Midbrain (tissue), 1 donor: ENCODE measurements at places on chromosomes 5 and 9.
A peak's percentile ranks its signal among the peaks of the same experiment; 100 is the strongest.

GRCh38 chr9:2157277-2158110 lies 142.3 kb downstream of the SMARCA2 start:
- peak; percentile 52 for DNase-seq

DNA sequence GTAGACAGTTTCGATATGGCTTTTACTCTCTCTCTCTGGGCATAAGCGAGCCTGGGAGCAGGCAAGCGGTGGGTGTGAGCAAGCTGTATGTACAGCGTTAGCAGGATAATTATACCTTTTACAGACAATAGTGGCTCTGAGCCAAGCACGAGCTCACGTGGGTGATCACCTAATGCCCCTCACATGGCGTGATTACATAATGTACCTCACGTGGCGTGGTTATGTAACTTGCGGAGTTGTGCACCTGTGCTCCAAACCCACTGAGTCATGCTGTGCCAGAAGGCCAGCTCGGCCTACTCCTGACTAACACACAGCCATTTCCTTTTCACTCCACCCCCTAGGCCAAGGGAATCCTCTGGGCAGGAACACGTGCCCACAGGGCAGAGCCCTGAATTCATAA lies 797.2 kb downstream of the EFNA5 start:
- no peak for DNase-seq

GRCh38 chr5:90248640-90249039 lies 160.9 kb downstream of the CETN3 start:
- DNase-seq = no peak

DNA sequence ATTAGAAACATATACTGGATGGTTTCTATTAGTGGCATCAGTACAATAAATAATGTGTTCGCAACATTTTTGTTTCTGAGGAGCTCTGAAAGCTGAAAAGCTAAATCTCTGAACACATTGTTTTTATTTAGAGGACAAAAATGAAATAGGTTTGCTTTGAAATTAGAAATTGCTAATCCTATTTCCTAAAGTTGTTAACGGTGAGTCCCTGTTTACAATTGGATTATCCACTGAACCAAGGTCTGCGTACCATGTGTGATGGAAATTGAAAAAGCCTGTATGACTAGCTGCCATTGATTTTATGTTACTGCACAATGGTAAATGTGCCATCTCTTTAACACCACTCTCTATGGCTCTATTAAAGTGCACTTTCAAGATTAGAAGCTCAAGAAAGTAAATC lies 297.7 kb upstream of the NUDT12 start:
- no peak for DNase-seq

DNA sequence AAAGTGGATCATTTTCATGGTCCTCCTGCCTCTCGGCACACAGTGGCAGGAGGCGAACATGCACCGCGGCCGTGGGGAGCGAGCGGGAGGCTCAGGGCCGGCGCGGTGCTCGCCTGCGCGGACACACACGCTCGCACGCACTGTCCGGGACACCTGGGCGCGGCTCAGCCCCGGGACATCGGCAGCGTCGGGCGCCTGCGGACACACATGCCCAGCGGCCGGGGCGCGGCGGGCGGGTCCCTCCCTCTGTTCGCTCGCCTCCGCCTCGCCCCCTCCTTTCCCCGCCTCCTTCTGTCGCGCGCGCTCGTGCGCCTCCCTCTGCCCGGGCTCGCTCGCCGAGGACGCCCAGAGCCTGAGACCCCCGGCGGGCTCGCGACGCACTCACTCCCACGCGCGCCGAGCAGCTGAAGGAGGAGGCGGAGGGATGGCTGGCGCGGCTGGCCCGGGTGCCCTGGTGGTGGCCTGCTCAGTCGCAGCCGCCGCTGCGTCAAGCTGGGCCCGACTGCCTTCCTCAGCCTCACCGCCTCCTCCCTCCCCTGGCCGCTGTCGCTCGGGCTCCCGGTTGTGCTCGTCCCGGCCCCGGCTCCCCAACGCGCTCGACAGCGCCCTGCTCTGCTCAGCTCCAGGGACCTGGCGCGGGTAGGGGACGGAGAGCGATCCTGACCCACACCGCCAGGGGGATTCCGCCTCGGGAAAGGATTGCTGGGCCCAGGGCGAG lies at the start of gene FRMD3:
TSS of gene FRMD3 (minus strand) at position 230 of the 718 bp plus-strand sequence. CDS start at position 60, 170 bp downstream.
- peak; percentile 28 for DNase-seq

DNA sequence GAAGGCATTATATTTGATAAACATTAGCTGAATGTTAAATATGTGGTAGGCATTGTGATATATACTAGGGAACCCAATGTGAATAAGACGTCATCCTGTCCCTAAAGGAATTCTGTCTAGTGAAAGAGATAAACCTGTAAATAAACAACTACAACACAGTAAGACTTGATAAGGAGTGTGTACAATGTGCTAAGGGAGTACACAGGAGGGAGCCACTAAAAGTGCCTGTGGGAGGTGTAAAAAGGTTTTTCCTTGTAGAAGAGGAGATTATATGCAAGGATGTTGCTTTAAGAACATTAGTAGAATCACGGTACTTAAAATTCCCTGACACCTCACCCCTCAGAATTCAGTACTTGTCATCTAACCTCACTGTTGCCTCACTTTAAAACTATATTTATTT lies 91.7 kb downstream of the KIAA0825 start:
- no peak for DNase-seq

DNA sequence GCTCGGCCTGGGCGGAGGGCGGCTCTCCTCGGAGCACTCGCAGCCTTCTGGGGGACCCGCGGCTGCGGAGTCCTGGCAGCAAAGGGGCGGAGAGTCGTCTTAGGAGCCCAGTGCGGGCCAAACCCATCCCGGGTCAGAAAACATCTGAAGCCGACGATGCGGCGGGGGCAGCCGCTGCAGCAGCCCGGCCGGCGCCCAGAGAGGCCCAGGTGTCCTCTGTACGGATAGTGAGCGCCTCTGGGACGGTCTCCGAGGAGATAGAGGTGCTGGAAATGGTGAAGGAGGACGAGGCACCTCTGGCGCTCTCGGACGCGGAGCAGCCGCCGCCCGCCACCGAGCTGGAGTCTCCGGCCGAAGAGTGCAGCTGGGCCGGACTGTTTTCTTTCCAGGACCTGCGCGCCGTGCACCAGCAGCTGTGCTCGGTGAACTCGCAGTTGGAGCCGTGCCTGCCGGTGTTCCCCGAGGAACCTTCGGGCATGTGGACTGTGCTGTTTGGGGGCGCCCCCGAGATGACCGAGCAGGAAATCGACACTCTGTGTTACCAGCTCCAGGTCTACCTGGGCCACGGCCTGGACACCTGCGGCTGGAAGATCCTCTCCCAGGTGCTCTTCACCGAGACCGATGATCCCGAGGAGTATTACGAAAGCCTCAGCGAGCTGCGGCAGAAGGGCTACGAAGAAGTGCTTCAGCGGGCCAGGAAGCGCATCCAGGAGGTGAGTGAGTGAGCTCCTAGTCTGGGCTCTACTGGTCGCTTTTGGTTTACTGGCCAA lies 1.2 kb downstream of the JMY start:
- DNase-seq = peak; percentile 25

GRCh38 chr9:111886983-111887718 lies 9.5 kb upstream of the UGCG start:
- no peak for DNase-seq

- DNase-seq = no peak
Observed at GRCh38 chr9:133628766-133629165, 7.4 kb upstream of the DBH start.

GRCh38 chr5:132310141-132310834 lies 16.1 kb downstream of the SLC22A4 start:
- peak; percentile 46 for DNase-seq

DNA sequence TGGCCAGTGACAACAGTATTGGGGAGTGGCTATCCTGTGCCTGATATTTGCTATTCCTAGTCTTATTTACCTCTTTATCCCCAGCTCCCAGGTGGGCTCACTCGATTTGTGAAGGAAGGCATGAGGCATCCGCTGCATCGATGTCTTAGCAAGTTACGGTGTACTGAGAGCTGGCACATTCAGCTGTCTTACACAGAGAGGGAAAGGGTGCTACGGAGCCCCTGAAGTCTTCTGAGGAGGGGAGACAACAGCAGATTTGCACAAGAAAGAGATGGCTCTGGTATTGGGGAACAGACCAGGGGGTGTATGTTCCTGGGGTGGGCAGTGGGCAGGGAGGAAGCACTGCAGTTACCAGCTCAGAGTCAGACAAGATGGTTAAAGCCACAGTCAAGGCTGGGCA lies 172.6 kb downstream of the FGF18 start:
- no peak for DNase-seq

DNA sequence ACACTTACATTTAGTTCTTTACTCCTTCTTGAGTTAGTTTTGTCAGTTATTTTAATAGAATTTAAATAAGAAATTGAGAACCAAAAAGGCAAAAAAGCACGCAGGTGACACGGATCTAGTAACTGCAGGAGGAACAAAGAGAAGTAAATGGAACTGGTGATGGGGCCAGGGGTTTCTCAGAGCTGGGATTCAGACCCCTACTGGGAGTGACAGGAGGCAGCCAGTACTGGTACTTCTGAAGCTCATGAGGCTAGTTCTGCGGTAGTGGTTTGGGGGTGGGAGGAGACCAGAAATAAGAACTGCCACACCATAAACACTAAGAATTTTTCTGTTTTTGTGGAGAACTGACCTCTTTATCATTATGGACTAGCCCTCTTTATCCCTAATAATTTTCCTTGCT lies 48.2 kb downstream of the OXCT1 start:
- no peak for DNase-seq

DNA sequence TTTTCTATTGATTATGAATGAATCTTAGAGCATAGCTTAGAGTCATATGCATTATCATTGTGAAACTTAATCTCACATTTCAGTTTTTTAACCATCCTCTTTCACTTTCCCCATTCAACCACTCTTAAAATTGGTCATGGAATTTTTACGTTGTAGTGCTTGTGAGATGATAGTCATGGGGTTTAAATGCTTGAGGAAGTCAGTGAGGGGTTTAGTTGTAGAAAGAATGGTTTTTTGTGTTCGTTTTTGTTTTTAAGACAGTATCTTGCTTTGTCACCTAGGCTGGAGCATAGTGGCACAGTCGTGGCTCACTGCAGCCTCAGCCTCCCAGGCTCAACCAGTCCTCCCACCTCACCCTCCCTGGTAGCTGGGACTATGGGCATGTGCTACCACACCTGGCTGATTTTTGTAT lies 19.6 kb downstream of the UGCG start:
- no peak for DNase-seq

DNA sequence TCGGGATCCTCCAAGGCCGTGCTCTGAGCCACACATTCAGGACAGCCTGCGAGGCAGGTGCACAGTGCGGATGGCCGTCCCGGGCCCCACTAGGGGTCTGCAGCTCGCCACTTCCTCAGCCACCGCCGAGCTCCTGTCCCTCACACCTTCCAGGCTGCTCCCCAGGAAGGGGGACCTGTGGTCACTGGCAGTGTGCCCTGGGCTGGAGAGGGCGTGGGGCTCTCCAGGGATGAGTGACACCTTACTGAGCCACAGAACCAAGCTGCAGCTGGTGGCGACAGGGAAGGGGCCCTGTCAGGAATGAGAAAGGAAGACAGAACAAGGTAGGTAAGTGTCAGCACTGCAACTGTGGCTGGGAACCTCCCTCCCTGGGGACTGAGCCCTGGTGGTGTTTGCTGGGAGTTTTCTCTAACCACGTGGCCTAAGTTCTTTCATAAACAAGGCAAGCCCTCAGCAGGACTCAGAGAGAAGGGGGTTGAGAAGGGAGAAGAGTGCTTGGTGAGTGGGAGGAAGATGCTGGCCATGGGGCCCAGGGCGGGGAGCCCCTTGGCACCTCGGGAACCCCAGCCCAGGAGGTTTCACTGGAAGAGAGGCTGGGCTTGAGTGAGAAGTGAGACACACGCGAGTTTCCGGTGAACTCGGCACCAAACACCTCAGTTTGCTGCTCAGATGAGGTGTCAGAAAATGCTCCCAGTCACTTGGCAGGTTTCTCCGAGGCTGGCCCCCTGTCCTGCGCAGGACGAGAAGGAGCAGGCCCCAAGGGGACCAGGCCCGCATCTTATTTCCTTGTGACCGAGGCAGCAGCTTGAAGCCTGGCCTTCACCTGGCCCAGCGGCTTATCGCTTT lies 5.2 kb downstream of the IL13 start:
- DNase-seq = no peak

GRCh38 chr9:76905791-76906646 lies at the start of gene PRUNE2:
TSS of gene PRUNE2 (minus strand) at chr9:76906114. CDS start at chr9:76905963, 151 bp downstream.
- peak; percentile 38 for DNase-seq

- DNase-seq = peak; percentile 23
Observed at GRCh38 chr9:69427286-69427685, 102.3 kb downstream of the ENTREP1 start.

- DNase-seq = no peak
Observed at GRCh38 chr5:19733612-19734495, 254.1 kb downstream of the CDH18 start.

- no peak for DNase-seq
Observed at GRCh38 chr9:126399789-126400188, 73.2 kb downstream of the MVB12B start.

- DNase-seq = peak; percentile 25
Observed at GRCh38 chr9:116365056-116365471, 211.5 kb downstream of the PAPPA start.

DNA sequence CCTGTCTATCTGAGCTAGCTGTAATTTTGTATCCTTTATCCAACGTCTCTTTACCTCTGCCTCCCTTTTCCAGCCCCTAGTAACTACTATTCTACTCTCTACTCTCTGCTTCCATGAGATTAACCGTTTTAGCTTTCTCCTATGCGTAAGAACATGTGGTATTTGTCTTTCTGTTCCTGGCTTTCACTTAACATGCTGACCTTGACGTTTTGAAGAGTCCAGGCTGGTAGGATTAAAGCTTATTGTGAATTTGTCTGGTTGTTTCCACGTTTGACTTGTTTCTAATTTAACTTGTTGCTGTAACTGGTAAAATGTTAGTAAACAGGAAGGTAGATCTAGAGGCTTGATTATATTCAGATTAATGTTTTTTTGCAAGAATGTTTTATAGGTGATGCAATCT lies 385.3 kb downstream of the PSAT1 start:
- no peak for DNase-seq

DNA sequence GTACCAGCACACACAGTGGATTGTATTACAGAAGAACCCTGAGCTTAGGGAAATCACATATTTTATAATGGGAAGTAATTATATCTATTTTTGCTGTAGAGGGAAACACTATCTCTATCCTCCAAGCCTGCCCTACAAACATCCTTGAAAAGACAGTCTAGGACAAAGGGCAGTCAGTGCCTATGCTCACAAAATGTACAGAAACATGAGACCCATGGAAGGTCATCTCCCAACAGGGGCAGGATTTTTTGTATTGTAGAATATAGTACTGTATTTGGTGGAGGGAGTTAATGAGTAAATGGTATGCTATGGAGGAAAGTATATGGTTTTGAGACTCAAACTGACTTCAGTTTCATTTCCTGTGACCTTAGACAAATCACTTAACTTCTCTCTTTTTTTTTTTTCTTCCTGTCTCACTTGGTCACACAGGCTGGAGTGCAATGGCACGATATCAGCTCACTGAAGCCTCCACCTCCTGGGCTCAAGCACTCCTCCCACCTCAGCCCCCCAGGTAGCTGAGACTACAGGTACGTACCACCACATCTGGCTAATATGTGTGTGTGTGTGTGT lies 5.8 kb upstream of the RAB14 start:
- no peak for DNase-seq

DNA sequence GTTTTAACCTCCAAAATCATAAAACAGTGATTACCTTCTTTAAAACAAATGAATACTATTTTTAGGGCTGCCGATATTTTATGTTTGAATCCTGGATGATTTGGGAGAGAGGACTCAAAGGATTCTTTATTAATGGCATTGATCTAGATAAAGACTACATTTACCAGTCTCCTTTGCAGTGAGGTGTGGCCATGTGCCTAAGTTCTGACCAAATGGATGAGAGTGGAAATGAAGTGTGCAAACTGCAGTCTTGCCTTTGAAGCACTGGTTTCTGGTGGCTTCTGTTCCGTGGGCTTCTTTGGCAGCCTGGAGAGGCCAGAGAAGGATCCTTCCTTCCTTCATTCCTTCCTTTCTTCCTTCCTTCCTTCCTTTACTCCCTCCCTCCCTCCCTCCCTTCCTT lies 24.3 kb upstream of the GDA start:
- DNase-seq = no peak

- no peak for DNase-seq
Observed at GRCh38 chr5:143893638-143894037, 81.7 kb downstream of the HMHB1 start.
